ENCODE measurements at places on chromosomes 5 and 9. TPM values are rescaled to one million over a fixed set of nuclear protein-coding genes. Genes with fewer than 3 reads are reported as not detected.

DNA sequence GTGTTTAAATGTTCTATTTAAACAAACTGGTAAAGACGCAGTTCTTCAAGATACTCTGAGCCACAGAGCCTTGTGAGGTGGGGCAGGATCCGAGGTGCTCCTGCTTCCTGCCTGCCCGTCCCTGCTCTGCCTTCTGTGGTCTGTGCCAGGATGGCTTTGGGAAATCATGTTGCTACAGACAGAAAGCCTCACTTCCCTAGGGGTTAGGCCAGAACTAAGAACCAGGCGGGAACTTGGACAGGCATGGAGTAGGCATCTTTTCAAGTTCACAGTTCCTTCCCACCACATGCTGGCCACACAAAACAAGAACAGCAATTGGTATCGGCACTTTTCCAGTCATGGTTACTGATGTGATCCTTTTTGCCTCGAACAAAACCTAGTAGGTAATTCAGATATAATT, 67.7 kb upstream of the SPOCK1 start:
- no peak for DNase-seq

DNA sequence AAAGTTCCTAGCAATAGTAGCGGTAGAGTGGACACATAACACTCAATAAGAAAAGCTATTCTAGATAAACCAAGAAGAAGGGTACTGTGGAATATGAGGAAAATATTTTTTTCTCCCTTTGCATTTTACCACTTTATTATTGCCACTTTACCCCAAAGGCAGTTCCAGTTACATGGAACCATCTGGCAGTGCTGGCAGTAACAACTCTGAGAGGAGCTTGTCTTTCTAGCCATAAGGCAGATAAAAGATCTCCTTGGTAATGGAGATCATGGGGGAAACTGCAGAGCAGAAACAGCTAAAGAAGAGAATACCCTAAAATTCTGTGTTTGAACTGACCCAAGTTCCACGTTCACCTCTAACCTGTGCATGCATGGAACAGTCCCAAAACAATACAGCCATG, 38.5 kb downstream of the UBTD2 start:
- DNase-seq: no peak

DNA sequence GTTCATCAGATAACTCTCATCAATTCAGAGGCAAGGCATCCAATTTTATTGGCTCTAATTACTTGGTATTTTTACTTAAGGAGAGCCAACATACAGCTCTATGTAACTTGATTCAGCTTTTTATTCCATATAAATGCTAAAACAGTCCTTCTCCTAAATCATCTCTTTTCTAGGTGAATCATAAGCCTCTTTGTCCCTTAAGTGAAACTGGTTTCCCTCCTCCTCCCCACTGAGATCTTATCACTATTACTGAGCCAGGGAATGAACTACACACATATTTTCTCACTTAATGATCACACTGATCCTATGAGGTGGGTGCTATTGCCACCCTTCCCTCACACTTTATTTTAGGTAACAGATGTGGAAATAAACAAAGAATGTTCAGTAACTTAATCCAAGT, 1143.8 kb downstream of the MAT2B start:
- DNase-seq: no peak

GRCh38 chr5:29885595-29885994, 1307.9 kb upstream of the CDH6 start:
- no peak for DNase-seq

DNA sequence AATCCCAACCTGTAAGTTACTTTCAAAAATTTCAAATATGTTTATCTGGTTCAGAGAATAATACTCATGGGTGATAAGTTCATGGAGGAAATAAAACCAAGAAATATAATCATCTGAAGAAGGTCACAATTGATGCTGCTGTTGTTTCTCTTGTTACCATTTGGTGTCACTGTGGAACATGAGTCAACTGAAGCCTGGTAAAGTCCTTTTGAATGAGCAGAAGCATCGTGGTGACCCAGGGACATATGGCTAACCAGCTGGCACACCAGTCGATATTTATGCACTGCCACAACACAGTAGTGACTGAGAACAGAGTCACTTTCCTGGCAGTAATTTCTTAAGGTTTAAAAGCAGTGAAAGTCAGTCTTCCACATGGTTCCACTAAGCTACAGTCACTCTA, 612.9 kb upstream of the TLE4 start:
- DNase-seq: no peak

The SLC6A7 gene
- total RNA-seq: not detected

The SLC9A3 gene
- total RNA-seq: 537 TPM

GRCh38 chr5:122114501-122114900, 14.8 kb upstream of the ZNF474 start:
- no peak for DNase-seq

The IER5L gene
- 43.5 TPM for total RNA-seq

The ANKRD31 gene
- 0.17 TPM for total RNA-seq

- no peak for DNase-seq
Observed at GRCh38 chr5:133744960-133745308, 132.6 kb upstream of the FSTL4 start.

- peak; percentile 53 for DNase-seq
Observed at GRCh38 chr9:75891277-75891741, 836 bp downstream of the PCSK5 start.

DNA sequence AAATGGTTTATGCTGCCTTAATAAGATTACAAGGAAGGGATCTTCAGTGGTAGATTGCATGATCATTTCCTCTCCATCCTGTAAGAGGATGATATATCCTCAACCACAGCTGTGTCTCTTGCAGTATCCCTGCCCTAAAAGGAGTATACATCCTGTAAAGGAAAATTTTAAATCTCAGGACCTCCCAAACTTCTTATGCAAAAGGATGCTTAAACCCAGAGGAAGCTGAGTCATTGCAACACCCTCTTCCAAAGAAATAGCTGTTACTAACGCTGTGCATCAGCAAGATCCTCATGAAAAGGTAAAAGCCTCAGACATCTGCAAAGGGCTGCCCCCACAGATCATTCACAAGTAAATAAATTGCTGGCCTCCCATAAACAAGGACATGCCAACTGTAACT, 599.0 kb downstream of the PRELID2 start:
- DNase-seq: no peak

DNA sequence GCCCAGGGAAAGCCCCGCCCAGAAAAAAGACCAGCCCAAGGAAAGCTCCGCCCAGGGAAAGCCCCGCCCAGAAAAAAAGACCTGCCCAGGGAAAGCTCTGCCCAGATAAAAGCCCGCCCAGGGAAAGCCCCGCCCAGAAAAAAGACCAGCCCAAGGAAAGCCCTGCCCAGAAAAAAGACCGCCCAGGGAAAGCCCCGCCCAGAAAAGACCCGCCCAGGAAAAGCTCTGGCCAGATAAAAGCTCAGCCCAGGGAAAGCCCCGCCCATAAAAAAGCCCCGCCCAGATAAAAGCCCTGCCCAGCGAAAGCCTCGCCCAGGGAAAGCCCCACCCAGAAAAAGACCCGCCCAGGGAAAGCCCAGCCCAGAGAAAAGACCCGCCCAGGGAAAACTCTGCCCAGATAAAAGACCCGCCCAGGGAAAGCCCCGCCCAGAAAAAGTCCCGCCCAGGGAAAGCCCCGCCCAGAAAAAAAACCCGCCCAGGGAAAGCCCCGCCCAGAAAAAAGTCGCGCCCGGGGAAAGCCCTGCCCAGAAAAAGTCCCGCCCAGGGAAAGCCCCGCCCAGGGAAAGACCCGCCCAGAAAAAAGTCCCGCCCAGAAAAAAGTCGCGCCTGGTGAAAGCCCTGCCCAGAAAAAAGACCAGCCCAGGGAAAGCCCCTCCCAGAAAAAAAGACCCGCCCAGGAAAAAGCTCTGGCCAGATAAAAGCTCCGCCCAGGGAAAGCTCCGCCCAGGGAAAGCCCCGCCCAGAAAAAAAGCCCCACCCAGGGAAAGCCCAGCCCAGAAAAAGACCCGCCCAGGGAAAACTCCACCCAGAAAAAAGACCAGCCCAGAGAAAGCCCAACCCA, 11.9 kb downstream of the GRIN1 start:
- peak; percentile 14 for DNase-seq

- DNase-seq: no peak
Observed at GRCh38 chr9:8815931-8816330, 1016.4 kb upstream of the DMAC1 start.

The TMEM252 gene
- not detected for total RNA-seq

The SPINK5 gene
- total RNA-seq: 5.2 TPM

The AHRR gene
- total RNA-seq: 3.5 TPM

GRCh38 chr5:7185742-7186141, 210.2 kb upstream of the ADCY2 start:
- no peak for DNase-seq

The IFNE gene
- total RNA-seq: 0.23 TPM

The PDLIM4 gene
- 20.7 TPM for total RNA-seq

GRCh38 chr9:27800692-27801370, 227.6 kb upstream of the C9orf72 start:
- no peak for DNase-seq

DNA sequence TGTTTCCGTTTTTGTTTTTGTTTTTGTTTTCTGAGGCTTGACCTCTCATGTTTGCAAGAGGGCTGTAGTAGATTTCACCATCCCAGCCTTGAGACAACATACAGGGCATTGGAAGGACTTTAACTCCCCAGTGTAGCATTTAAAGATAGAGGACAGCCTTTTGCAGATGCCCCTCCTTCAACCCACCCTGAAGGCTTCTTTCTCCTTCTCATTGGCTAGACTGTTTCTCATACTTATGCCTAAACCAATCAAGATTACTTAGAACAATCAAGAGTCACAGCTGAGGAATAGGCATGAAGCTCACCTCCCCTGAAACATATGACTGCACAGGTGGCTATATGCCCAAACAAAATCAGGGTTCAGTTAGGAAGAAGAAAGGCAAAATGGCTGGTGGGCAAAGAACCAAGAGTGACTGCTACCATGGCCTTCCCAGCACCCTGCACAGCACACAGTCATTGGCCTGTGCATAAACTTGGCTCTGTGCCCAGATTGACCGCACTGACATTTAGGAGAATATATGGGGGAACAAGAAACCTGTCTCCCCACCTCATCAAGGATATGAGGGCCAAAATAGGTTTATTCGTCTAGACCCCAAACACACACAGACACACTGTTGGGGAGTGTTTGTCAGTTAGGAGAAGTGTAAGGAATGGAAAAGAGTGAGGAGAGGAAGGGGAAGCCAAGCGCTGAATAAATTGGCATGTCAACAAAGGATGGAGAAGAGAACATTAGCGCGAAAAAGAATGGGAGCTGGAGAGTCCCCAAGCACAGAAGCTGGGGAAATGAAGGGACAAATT, 137.3 kb upstream of the RANBP3L start:
- no peak for DNase-seq

The DNAJC21 gene
- 47.0 TPM for total RNA-seq

- DNase-seq: no peak
Observed at GRCh38 chr5:39775086-39775796, 350.5 kb upstream of the DAB2 start.

DNA sequence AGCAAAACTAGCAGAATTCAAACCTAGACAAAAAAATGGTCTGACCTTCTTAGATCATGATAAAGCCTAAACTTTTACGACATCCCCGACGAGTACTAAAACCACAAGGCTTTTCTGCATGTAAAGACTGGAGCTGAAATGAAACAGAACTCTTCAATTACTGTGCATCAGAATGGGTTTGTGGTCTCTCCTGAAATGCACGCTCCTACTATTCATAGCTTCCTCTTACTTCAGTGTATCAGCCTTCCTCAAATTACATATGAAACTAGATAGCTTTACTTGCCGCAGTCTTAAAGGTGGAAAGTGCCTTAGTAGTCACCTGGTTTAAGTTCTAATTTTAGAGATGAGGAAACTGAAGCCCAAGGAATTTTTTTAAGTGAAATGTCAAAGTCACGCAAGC, 24.6 kb upstream of the MED10 start:
- no peak for DNase-seq

The TTC23L gene
- 1.6 TPM for total RNA-seq

GRCh38 chr5:17828681-17829080, 194.4 kb downstream of the TAF11L14 start:
- no peak for DNase-seq

DNA sequence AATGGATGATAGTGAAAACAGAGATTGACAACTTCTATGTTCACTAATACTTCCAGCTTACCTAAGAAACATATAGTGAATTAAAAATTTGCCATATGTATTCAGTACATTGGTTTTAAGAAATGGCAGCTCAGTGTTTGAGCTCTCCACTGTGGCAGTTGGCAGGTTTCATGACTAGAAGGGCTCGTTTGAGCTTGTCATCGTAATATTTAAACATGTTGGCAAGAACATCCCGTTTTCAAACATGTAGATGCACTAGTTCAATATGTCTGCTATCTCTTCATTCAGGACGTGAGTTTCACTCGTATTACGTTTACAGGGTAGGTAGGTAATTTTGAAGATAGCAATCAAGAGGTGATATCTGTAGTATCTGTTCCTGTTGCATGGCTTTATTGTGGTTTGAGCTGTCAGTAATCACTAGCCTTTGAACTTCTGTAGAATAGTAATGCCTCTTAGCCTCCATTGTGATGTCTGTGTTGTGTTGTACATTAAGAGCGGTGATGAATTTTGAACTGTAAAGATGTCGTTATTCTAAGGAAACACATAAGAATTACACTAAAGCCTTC, 74.8 kb downstream of the NLN start:
- DNase-seq: no peak

DNA sequence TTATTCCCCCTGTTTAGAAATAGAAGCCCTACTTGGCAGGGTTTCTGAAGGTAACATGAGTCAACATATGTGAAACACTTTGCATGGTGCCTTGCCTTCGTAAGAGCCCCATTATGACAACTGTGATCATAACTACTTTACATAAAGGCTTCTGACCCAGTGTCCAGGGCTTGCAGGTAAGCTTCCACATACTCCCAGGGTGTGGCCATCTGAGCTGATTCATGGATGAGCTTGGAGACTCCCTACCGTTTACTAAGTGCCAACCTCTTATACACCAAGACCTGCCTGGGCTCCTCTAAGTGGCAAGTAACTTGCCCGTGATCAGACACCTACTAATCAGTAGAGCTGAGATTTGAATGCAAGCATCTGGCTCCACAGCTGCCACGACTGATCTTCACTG, 62.8 kb upstream of the C5orf58 start:
- no peak for DNase-seq

The CAMLG gene
- 40.3 TPM for total RNA-seq

GRCh38 chr5:43140286-43140685, 19.6 kb downstream of the ZNF131 start:
- no peak for DNase-seq

DNA sequence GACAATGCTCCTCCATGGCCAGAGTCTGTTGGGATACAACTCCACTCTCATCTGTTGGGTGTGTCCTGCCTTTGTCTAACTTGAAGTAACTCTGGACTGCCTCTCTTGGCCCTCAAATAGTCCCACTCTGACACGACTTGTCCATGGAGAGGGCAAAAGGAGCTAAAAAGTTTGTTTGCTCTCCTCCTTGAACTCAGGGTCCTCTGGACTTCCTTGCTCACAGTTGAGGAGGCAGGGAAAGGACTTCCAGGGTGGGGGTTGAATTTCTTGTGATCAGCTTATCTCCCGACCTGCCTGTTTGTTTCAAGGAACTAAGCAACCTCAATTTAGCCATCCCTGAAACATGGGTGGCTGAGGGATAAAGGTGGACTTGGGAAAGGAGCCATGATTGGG, 11.7 kb downstream of the DNAJB5 start:
- DNase-seq: no peak

The SPAAR gene
- total RNA-seq: 0.83 TPM

The FRRS1L gene
- 10.1 TPM for total RNA-seq

- DNase-seq: peak; percentile 38
Observed at GRCh38 chr9:38358390-38359296, 33.9 kb upstream of the ALDH1B1 start.

GRCh38 chr5:58457050-58457449, 2.8 kb downstream of the PLK2 start:
- DNase-seq: no peak

All from mucosa of gallbladder (tissue), 1 donor.